ENCODE measurements at places on chromosomes 13 and 19. TPM values are rescaled to one million over a fixed set of nuclear protein-coding genes. Genes with fewer than 3 reads are reported as not detected.

Gene ZNF677
- 58.8 TPM for total RNA-seq

Gene CAPN12
- 9.6 TPM for total RNA-seq

Gene PTGIR
- 0.24 TPM for total RNA-seq

Gene SRRM5
- 0.42 TPM for total RNA-seq

Gene LRRC63
- not detected for total RNA-seq

Gene CATSPERD
- not detected for total RNA-seq

Gene ZFP14
- total RNA-seq = 7.9 TPM

Gene ATP4A
- 0.59 TPM for total RNA-seq

DNA sequence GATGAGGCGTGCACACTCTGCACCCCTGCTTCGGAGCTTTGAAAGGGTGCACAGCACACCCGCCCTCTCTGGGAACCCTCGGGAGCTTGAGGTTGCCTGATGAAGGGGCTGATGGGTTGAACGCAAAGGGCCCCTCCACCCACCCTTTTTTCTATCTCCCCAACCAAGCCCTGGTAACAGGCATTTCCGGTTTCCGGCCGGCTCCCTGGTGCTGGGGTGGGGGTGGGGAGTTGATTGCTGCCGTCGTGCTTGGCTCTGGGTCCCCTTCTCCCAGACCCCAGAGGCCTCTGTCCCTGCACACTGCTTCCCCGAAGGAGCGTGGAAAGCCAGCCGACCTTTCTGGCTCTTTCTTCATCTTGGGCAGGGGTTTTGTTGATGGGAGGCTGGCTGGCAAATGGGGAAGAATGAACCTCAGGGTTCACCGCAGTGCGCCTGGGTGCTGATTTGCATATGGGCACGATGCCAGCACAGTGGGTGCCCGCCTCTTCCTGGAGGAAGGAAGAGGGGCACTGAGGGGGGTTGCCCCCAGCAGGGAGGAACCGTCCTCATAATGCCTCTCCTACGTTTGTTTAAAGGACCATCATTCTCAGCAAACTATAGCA is 29.1 kb downstream of the VAV1 start:
- DNase-seq = peak; percentile 12

GRCh38 chr19:54160182-54160811 is 776 bp upstream of the LENG1 start:
- DNase-seq = no peak

DNA sequence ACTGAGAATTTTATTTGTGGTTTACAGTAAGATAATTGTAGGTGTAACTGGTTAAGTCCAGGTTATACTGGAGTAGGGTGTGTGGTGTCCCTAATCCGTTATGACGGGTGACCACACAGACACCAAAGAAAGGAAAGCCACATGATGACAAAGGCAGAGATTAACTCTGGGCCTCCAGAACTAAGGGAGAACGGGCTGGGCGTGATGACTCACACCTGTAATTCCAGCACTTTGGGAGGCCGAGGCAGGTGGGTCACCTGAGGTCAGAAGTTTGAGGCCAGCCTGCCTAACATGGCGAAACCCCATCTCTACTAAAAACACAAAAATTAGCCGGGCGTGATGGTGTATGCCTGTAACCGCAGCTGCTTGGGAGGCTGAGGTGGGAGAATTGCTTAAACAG is 10.2 kb upstream of the FUT2 start:
- no peak for DNase-seq

DNA sequence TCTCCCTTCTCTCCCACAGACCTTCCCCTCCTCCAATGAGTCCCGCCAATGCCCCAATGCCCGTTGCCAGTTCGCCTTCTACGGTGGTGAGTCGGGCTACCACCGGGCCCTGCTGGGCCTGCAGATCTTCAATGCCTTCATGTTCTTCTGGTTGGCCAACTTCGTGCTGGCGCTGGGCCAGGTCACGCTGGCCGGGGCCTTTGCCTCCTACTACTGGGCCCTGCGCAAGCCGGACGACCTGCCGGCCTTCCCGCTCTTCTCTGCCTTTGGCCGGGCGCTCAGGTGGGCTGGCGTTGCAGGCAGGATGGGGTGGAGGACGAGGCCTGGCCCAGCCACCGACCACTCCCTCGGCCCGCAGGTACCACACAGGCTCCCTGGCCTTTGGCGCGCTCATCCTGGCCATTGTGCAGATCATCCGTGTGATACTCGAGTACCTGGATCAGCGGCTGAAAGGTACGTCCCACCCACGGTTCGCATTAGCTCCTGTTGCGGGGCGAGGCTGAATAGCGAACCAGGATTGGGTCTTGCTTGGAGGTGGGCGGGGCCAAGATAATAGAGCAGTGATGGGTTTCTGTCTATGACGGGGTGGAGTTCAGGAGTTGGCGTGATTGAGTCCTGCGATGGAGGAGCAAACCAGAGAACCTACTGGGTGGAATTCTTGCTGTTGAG is 11.1 kb downstream of the SLC44A2 start:
- DNase-seq = peak; percentile 61

- DNase-seq = peak; percentile 65
Observed at GRCh38 chr13:27961227-27962085, 7.7 kb downstream of the CDX2 start.

GRCh38 chr13:33876716-33877394 is 58.9 kb downstream of the RFC3 start:
- no peak for DNase-seq

Data from WTC11 (cell line).